COR-L47 (cell line): ENCODE measurements at places on chromosomes 1 and 21.

- DNase-seq: no peak
These were observed 22.0 kb upstream of the WDR26 start for GRCh38 chr1:224456637-224456953.

- no peak for DNase-seq
These were observed 32.4 kb downstream of the SPTA1 start for GRCh38 chr1:158654086-158654485.

DNA sequence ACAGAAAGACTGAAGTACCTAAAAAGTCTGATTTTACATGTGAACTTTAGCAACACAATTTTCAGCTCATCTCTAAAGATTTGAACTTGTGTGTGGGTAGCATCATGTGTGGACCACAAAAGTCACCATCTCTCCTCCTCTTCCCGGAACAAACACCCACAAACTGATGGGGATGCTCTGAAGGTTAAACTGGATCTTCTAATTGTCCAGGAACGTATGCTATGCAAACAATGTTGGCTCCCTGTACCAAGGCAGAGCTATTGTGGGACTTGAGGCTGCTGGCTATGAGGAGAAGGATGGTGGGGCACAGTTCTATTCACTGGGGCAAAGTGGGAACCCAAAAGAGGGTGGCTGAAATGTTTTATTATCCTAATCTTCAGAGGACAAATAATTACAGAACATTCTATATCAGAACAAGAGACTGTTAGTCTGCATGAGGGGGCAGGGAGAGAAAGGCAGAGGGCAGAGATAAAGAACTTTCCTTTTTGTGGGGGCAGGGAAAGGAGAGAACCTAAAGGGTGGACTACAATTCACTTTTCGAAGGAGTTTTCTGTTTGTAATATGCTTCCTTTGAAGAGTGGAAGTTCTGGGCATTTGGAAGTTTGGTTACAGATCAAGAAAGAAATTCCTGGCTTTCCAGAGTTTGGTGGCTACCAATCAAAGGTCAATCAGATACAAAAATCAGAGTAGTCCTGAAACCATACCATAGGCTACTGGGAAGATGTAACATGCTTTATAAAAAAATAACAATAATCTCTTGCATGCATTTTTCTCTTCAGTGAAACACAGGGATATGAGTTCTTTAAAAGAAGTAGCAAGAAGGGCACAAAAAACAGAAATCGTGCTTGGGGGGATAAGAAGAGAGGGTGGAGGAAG, 62.9 kb downstream of the GADD45A start:
- no peak for DNase-seq

DNA sequence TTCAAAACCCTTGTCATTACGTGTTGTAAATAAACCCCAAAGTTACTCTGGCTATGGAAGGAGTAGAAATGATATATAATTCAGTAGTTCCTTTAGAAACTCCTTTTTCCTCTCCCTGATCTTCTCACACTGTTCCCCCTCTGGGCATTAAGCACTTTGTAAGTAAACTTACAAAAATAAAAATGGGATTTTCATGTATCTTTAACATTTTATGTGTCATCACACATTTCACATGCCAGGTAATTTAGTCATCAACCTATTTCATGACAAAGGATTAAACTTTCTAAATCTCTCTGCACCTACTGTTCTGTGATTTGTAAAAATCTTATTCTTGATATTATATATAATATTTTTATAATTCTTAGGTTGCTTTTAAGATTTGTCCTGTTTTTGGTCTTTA, 176.9 kb downstream of the NEK7 start:
- DNase-seq: no peak

DNA sequence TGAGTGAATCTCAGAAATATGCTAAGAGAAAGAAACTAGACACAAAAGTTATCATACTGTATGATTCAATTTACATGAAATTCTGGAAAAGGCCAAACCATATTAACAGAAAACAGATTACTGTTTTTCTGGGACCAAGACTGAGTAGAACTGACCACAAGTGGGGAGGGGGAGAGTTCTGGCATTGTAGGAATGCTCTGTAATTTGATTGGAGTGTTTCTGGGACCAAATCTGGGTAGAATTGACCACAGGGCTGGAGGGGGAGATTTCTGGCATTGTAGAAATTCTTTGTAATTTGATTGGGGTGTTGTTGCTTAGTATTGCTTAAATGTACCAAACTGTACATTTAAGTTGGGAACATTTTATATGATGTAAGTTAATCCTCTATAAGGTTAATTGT, 3.4 kb upstream of the OR10K1 start:
- DNase-seq: no peak
